Cortex of kidney (tissue), 1 donor: ENCODE measurements at places on chromosomes 2 and 18.

DNA sequence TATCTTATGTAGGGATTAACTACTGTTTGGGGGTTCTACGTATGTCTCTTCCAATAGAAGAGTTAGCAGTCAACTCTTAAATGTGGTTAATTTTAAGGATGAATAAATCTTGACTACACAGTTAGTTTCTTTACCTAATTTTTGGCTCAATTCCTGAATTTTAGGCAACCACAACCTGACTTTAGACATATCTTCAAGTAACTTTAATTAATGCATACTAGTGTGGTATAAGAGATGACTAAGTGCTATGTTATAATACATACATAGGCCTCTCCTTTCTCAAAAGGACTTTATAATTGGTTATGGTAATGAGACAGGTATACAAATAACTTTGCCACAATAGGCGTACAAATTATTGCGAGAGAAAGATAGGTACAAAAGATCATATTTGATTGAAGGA, 312.0 kb downstream of the IRS1 start:
- no peak for DNase-seq

DNA sequence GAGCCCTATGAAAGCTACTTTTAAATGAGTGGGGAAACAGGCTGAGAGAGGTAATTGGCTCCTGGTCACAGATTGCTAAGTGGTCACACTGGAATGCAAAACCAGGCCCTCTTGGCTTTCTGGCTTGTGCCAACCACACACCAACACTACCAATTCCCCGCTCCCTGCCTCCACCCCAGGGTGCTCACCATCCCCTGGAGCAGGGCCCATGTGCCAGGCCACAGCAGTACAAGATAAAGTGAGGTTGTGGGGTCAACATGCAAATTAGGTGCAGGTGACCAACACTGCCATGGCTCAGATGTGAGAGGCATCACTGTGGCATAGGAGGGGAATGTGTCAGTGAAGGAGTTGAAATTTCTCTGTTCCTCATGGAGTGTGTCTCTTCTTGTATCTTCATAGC, 312.5 kb downstream of the MYCN start:
- DNase-seq = no peak

DNA sequence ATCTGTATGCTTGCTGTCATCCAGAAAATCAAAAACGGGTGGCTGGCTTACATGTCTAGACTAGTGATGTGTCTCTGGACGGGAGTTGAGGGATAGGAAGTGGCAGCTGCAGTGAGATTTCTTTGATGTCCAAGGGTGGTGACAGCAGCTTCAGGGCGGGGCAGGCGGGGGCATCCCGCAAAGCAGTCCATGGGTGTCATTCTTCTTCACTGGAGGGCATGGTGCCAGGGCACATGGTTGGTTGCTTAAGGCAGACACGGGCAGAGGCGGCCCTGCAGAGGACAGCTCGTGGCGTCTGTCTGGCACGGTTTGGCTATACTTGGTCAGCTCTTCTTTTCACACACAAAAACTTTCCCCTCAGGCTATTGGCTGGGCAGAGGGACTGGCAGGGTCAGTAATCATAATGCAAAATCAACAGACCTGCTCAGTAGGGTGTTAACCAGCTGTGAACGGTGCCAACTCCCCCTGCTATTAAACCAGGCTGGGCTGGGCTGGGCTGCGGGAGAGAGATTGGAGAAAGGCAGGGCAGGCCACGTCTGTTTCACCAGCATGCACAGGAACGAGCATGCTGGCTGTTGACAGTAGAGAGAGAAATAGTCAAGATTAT, 63.7 kb downstream of the COL4A3 start:
- DNase-seq = no peak

- no peak for DNase-seq
These were observed 94.6 kb downstream of the CD8B2 start for GRCh38 chr2:106581755-106582147.

GRCh38 chr2:186713691-186714090, 19.8 kb downstream of the FAM171B start:
- no peak for DNase-seq

DNA sequence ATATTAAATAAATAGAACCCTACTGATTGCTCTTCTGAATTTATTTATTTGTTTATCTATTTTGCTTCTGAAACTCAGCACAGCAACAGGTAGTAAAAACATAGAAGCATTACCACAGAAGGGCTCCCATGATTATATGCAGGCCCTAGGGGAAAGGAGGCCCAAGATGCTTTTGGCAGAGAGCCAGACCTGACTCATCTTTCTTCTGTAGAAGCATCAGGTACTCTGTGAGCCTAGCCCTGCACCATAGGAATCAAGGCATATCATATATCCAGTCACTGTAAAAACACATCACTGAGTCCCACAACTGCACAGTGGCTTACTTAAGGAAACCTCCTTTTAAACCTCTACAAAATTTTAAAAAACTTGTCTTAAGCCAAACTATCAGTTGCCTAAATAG, 1.8 kb downstream of the SCN9A start:
- no peak for DNase-seq

- no peak for DNase-seq
These were observed 36.2 kb downstream of the FBLN7 start for GRCh38 chr2:112174383-112174782.

- DNase-seq = no peak
These were observed 894.5 kb upstream of the POU3F3 start for GRCh38 chr2:103959174-103960128.

- DNase-seq = no peak
These were observed 45.0 kb upstream of the EML4 start for GRCh38 chr2:42124011-42124785.

GRCh38 chr2:121417826-121418225, 112.9 kb upstream of the RNU4ATAC start:
- no peak for DNase-seq

DNA sequence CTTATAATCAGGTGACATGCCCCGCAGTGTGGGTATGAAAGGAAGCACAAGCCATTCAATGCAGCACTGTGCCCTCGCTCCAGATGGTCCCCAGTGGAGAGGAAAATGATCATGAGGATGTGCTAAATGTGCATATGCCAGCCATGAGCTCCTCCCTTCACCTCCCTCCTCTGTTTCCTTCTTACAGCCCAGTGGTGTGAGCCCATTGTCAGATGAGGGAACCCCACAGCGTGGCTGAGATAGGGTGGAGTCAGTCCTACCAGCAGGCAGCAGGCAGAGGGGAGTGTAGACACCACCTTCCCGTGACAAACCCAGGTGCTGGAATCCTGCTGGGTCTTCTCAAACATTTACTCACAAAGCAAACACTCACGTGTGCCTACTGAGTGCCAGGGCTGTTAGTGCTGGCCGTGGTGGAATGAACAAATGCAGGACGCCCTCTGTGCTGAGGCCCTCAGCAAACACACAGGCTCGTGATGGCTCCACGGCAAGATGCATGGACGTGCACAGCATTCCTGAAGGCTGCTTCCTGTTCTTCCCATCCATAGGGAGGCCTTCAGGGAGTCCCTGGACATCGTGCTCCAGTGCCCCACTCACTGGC, 181.7 kb upstream of the TPO start:
- no peak for DNase-seq

DNA sequence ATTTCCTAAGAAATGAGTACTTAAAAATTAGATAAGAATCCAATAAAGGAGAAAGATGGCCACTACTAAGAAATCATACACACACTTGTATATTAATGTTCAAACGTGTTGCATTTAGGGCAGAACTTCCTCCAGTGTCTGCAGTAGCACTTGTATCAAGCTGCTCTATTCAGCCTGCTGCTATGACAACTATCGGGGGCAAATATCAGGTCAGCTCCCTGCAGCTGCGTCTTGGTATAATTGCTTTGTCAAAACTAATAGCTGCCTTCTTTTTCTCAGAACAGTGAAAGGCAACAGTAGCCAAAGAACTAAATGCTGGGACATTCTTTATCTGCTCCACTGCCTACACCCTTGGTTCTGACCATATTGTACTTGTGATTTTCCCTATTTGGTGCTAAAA, 300.7 kb downstream of the NOL4 start:
- no peak for DNase-seq

DNA sequence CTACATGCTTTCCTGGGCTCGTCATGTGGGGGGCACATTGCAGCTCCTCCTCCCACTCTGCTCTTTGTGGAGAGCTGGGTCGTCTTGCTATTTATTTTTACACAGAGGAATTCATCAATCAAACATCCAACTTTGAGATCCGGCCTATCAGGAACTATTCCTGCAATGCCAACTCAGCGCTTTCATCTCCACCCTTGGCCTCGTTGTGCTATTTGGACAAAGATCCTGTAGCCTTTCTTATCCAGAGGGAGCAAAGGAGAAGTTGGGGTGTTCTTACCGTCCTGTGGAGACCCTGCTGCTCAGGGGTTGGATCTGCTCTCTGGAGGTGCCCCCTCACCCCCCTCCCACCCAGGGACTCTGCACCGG, 92.1 kb downstream of the ASB1 start:
- no peak for DNase-seq

- no peak for DNase-seq
These were observed 27.2 kb upstream of the B4GALT6 start for GRCh38 chr18:31711365-31712172.

DNA sequence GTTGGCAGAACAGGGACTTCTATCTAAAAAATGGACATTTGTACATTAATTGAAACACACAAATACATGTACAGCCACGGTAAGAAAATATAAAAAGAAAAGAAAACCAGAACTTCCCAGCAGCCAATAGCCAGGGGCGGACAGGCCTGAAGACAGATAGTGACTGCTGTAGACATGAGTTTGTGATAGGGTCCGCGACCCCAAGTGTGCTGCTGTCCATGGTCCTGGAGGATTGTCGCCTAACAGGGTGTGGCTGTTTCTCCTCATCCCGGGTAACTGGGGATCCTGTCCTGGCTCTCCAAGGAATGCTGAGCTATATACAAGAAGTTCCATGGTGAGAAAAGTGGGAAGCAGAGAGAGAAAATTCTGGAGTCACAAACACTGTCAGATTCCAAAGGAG, 266.5 kb upstream of the SALL3 start:
- no peak for DNase-seq

DNA sequence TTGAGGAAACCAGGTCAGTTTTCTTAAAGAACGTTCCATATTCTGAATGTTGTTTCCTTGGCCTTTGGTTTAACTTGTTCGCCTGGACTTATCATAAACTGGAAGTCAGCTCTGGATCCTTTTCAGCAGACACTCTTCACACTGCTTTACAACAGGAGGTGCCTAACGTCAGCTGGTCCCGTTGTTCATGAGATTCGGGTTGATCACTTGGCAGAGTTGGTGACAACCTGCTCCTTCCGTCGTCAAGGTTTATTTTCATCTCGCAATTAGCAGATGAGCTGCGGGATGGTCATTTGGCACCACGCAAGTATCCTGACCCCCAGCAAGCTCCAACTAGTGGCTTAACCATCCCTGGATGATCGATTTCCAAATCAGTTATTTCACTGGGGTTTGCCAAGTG, 23.0 kb upstream of the BIN1 start:
- no peak for DNase-seq

DNA sequence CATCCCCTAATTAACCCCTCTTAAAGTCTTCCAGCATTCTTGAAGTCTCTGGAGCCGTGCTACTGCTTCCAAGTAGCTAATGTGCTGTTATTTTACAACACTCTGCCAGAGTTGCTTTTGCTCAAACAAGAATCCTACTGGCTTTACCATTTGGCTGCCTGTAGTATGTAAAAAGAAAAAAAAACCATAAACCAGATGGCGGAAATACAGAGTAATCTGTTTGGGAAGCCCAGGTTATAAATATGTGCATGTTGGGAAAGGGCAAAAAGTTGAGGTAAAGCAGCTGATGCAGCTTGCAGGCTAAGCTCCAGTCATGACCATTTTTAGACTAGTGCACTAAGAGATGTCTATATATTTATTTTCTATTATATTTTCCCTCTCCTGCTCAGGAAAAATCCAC, 313.2 kb upstream of the ETAA1 start:
- no peak for DNase-seq

DNA sequence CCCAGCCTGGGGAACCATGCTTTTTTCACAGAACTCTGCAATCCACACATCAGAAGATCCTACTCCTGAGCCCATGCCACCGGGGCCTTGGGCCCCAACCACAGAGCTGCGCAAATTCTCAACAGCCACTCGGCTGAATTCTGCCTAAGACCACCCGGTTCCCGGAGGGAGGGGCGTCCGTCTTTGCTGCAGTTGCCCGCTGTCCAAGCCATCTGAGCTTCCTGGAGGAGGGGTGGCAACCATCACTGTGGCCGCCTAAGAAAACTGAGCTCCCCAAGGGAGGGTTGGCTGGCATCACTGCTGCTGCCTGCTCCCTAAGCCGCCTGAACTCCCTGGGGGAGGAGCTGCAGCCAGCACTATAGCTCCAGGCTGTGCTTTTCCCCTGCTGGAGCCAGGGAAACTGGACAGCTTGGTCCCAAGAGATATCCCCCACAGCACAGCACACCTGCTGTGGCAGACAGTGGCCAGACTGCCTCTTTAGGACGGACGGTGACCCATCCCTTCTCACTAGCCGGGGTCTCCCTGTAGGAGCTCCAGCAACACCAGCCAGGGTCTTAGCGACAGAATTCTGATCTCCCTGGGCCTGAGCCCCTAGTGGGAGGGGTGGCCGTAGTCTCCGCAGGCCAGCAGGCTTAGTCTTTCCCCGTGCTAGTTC, 1411.6 kb upstream of the CDH2 start:
- no peak for DNase-seq

DNA sequence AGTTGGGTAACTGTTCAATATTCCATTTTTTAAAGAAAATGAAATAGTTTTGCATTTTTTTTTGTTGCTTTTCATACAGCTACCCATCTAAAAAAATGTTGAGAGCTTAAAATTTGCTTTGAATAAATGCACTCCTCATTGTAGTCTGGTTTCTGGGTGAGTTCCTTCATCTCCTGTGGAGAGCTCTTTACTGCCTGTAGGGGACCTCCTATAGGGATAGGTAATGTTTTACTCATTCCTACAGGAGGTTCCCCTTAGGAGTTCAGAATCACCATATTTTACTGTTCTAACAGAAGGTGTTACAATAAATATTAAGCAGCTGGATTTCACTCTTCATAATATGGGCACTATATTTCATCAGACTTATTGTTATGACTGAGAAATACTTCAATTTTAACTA, 947.3 kb upstream of the CRIM1 start:
- no peak for DNase-seq

GRCh38 chr2:42085706-42086487, 38.1 kb downstream of the PKDCC start:
- no peak for DNase-seq

DNA sequence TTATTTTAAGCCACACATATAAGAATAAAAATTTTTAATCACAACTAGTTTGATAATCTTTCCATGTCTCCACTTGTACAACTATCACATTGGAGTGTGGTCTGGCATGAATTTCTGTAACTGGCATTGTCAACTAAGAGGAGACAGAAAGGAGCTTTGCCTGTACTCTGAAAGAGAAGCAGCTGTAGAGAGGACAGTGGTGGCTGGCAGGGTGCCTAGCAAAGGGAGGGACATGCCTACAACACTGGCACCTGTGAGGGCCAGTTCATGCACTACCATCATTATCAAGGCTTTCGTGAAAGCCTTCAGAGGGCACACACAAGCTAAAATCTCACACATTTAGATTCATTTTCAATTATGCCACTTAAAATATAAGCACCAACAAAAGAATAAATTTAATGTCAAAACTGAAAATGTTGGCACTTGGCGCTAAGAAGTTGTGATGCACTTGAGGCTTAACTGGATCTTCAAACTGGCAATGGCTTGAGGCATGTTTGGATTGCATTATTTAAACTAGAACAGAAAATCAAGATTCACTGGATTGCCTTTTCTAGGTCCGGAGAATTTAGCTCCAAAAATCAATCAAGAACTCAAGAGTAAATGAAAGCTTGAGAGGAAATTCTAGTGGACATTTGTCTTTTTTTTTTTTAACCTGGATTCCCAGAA, 238.6 kb downstream of the ZNF385B start:
- no peak for DNase-seq
